ENCODE measurements at places on chromosomes 5 and 9.

DNA sequence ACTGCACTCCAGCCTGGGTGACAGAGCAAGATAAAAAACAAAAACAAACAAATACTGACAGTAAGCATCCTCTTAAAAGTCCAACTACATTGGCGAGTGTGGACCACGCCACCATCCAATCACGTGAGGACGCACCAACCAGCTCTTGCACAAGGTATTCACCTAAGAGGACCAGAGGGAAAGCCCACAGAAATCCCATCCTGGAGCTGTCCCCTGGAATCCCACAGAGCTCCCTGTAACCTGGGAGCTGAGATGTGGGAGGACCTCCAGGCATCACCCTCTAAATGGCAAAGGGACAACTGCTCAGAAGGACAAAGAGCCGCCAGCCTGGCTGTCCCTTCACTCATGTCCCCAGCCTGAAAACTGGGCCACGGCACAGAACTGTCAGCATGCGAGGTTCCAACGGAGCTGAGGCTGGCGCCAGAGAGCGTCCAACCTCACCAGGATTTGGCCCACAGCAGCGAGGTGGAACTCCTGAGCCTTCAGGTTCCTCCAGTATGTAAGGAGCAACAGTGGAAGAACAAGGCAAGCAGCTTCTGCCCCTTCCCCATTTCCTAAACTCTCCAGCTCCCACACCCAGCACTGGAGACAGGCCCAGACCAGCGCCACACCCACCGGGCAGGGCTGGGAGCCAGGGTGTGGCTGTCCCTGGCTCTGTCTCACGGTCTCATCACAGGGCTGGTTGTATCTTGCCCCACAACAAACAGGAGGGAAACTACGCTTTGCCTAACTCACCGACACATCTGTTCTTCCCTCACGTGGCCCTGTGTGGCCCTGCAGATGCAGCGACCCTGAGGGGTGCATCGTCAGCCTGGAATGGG is 15.2 kb downstream of the IPPK start:
- no peak for DNase-seq

DNA sequence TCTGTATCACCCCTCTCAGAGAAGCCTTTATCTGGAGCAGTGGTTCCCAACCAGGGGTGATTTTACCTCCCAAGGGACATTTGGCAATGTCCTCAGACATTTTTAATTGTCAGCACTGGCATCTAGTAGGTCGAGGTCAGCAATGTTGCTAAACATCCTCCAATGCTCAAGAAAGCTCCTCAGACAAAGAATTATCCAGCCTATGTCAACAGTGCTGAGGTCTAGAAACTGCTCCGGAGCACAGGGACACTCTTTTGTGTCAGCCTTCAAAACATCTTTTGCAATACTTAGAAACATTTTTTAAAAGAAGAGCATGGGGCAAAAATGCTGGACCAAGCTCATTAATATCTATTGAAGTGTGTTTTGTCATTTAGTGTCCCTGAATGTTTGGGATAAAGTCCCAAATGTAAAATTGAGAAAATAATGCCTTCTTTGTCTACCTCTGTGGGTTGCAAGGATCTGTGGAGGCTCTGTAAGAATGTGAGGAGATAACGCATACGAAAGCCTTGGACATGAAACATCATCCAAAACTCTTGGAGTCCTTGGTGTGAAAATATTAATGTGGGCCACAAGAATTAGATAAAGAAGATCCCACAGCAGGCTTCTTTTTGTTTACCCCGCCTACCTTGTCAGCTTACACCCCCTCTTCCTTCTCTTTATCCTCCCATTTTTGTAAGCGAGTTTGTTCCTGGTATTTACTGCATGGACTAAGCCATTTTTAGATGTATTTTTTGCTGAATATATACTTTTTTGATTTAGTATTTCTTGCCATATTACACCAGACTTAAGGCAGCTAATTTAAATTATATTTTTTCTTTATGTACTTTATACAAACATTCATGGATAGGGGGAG is 193.5 kb downstream of the CD180 start:
- DNase-seq: no peak

DNA sequence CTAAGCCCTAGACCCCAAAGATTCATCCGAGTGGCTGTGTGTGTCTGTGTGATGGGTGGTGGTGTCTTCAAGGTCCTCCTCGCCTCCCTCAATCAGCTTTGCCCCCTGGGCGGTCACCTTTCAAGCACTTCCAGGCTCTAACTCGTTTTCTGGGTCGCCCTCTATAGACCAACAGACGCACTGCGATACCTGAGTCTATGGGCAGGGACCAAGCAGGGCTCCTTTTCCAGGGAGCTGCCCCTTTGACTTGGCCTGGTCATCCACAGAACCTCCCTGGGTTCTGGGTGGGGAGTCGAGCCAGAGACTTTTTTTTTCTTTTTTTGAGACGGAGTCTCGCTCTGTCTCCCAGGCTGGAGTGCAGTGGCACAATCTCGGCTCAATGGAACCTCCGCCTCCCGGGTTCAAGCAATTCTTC is 1.1 kb downstream of the SLC27A4 start:
- peak; percentile 79 for DNase-seq

DNA sequence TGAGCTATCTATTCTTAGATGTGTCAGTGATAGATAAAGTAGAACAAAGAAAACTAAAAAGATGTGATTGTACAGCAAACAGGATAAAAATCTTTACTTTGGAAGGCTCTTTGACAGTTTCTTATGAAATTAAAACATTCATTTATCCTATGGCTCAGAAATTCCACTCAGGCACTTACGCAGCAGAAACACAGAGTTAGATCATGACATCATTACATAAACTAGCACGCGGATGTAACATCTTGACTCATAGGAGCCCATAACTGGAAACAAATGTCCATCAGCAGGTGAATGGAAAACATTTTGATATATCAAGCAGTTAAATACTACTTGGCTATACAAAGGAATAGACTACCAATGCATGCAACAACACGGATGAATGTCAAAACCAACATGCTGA is 45.3 kb downstream of the ICE1 start:
- DNase-seq: no peak

- DNase-seq: no peak
Observed at GRCh38 chr9:75053869-75054268, 25.8 kb upstream of the CARNMT1 start.

GRCh38 chr9:71774920-71775319 is 6.6 kb upstream of the CEMIP2 start:
- DNase-seq: no peak

DNA sequence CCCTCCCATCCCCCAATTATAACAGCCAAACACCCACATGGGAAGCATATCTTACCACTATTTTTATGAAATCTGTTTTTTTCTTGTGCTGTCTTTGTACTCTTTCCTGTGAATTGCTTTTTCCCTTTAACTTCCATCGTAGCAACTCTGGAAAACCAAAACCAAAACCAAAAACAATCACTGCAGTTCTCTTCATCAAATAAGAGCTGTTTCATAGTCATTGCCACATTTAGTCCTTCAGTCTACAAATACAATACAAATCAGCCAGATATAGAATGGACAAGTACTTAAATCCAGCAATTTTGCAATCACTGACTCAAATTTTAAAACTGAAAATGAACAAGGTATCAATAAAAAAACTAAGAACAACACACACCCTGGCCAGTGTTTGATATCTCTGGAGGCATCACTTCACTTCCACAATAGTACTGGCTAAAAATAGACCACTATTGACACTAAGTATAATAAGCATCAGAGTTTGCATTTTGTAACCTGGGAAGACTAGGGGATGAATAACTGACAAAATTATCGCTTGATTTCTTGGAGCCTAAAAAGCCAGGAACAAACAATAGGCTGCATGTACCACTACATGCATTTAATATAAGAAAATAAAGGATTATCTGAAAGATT is 5.4 kb downstream of the PUM3 start:
- DNase-seq: no peak

GRCh38 chr5:30968971-30969370 is 224.5 kb upstream of the CDH6 start:
- no peak for DNase-seq
